Osteoblast (primary cell): ENCODE measurements at places on chromosomes 5 and 9. TPM values are rescaled to one million over a fixed set of nuclear protein-coding genes. Genes with fewer than 3 reads are reported as not detected.

GRCh38 chr5:96601715-96602244 lies 60.4 kb upstream of the CAST start:
- peak; percentile 78 for DNase-seq

DNA sequence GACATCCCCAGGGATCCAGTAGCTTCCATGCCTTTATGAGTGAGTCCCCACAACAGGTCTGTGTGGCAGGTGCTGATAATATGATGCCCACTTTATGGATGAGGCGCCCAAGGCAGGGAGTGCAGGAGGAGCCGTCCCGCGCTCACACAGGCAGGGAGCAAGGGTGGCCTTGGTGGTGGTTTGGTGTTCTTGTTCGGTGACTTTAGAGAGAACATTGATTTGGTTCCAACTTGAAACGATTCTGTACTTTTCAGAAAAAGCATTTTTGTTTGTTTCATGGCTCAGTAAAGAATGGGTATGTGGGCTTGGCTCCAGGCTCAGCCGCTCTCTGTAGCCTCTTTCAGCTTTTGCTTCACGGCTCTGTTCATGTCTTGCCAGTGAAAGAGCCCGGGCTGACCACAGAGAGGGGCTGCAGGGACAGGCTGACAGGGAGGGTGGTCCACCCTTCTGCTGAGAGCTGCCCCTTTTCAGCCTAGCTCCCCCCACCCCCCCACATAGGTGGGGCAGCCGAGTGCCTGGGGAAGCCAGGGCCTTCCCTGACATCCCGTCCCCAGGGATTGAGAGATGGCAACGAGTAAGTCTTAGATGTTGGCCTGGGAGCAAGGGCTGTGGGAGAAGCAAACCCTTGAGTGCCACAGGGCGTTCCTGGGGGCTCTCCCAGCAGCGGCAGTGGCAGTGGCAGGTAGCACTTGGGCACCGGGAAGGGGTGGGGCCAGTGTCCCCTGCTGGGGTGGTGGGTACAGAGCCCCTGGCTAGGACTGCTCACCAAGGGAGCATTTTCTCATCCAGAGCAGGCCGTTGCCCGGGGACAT lies 28.0 kb downstream of the NCS1 start:
- DNase-seq, result no peak

GRCh38 chr5:95801961-95802360 lies 20.6 kb downstream of the GLRX start:
- no peak for DNase-seq

DNA sequence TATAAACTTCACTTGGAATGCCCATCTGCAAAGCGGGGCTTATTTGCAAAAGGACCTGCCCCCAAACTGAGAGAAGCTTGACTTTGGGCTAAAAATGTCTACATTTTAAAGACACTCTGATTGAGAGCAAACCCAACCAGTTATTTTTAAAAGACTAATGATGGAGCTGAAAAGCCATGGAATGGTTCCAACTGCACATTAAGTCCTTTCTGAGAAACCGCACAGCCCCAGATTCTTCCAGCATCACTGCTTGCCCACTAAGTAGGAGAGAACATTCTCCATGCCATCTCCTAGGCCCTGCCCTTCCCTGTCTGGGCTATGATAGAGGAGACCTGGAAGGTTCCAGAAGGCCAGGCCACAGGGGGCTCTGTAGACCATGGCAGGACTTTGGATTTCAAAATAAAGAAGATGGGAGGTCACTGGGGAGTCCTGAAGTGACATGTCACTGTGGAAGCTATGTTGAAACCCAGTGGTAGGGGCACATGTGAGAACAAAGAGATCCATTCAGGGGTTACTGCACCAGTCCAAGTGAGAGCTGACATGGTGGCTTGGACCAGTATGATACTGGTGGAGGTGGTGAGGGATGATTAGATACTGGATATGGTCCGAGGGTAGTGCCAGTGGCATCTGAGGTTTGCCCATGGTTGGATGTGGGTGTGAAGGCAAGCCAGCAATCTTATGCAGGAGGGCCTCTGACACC lies 179.2 kb downstream of the DAB2IP start:
- no peak for DNase-seq

GRCh38 chr5:79236970-79237739 lies 1.2 kb downstream of the JMY start:
- peak; percentile 95 for DNase-seq

GRCh38 chr5:161481922-161482321 lies 64.6 kb downstream of the GABRB2 start:
- DNase-seq, result no peak

DNA sequence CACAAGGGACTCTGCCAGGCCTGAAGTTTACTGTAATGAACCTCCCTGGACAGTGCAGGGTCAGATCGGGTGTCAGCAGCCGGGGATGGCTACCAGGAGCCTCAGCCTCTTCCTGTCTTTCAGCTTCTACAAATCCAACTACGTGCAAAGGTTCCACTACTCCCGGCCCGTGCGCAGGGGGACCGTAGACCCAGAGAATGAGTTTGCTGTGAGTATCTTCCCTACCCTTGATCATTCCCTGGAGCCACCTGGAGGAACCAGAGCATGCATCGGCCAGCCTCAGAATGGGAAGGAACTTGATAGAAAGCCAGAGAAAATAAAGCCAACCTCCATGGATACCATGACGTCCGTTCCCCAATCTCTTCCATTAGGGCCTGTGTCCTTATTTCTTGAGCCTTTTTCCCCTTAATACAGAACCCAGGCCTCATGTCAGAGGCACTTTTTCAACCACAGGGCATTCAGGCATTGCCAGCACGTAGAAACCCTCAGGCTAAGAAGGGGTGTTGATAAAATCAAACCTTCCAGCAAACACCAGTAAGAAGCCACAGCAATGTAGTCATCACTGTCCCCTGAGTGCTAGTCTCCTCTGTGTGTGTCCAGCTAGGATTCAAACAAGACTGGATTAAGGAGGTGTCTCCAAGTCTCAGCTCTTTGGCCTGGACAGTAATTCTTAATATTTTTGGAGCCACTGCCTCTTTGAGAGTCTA lies 49.0 kb upstream of the FOXI1 start:
- no peak for DNase-seq

- peak; percentile 93 for DNase-seq
Measured at GRCh38 chr5:149961957-149962409, 1.4 kb downstream of the SLC26A2 start.

DNA sequence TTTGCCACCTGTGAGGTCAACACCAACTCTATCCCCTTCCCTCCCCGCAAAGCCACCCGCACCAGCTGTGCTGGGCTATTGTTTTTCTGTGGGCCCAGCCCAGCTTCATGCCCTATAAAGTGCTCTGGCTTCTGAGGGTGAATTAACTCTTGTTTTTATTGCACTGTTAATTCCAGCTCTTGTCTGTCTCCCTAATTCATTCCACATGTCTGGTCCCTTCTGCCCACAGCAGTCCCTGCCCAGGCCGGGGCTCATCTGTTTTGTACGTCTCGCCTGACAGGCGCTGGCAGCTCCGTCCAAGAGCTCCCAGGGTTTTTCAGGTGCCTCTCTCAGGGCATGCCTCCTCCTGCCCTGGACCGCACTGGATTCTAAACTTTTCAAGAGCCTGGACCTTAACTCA lies 118.9 kb downstream of the PDZD2 start:
- DNase-seq, result no peak

- DNase-seq, result no peak
Measured at GRCh38 chr5:175629793-175630192, 28.1 kb upstream of the HRH2 start.

DNA sequence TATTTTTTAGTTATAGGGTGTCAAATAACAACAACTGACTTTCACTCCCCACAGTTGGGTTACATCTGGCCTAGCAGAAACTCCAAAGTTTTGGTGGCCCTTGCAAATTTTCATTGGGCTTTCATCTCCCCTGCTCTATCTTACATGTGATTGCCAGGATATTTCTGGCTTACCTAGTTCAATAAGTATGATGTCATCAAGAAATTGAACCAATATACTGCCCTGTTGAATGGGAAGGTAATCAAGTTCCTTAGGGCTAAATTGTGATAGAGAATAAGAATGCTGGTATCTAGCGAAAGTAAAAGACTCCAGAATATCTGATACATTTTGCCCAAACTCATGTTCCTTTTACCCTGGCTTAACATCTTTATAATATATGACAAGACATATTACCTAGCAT lies 17.0 kb upstream of the ICE1 start:
- DNase-seq, result no peak

- DNase-seq, result no peak
Measured at GRCh38 chr5:59003124-59003523, 420.2 kb downstream of the RAB3C start.

DNA sequence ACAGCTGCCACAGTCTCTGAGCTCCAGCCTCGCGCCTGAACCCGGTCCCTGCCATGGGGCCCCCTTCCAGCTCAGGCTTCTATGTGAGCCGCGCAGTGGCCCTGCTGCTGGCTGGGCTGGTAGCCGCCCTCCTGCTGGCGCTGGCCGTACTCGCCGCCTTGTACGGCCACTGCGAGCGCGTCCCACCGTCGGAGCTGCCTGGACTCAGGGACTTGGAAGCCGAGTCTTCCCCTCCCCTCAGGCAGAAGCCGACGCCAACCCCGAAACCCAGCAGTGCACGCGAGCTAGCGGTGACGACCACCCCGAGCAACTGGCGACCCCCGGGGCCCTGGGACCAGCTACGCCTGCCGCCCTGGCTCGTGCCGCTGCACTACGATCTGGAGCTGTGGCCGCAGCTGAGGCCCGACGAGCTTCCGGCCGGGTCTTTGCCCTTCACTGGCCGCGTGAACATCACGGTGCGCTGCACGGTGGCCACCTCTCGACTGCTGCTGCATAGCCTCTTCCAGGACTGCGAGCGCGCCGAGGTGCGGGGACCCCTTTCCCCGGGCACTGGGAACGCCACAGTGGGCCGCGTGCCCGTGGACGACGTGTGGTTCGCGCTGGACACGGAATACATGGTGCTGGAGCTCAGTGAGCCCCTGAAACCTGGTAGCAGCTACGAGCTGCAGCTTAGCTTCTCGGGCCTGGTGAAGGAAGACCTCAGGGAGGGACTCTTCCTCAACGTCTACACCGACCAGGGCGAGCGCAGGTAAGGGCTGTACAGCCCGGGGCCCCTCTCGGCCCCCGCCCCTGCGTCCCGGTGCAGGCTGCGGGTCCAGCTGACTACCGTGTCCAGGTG lies 509 bp downstream of the LVRN start:
- peak; percentile 71 for DNase-seq

GRCh38 chr5:82307451-82307850 lies 29.3 kb upstream of the RPS23 start:
- DNase-seq, result no peak

DNA sequence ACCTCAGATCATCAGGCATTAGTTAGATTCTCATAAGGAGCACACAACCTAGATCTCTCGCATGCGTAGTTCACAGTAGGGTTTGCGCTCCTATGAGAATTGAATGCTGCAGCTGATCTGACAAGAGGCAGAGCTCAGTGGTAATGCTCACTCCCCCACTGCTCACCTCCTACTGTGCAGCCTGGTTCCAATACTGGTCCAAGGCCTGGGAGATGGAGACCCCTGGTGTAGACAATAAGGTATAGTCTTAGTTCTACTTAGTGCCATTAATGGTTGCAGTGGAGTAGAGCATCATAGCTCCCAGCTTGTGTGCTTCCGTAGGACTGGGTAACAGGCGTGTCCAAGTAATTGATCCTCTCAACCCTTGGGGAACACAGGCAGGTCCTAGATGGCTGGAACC lies 70.4 kb upstream of the ANKRD55 start:
- DNase-seq, result no peak

DNA sequence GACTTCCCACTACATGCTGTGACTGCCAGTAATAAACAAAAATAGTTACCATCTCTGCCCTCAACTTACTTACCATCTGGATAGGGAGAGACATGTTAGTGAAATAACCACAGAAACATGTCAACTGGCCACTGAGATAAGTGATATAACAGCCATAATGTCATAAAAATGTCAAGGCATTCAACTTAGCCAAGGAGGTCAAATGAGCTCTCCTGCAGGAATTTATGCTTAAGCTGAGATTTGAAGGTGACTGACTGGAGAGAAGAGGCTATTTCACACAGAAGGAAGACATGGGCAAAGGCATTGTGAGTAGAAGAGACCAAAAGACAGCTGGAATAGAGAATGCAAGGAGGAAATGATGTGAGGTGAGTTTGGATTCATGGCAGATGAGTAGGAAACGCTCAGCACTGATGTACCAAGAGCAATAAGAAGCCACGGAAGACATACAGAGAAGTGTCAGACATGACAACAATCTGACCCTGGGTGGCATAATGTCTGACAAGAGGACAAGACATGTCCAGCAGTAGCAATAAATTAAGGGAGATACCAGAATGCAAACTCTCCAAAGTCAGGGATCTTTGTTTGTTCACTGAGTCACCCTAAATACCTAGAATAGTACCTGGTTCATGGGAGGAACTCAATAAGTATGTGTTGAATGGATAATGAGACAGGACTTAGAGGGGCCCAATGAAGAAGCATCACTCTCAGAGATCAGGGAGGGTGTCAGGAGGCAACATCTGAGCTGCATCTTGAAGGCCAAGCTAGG lies 318.8 kb downstream of the ACTL7B start:
- DNase-seq, result no peak

- DNase-seq, result peak; percentile 97
Measured at GRCh38 chr5:139458580-139459407, 3.7 kb downstream of the ECSCR start.

- DNase-seq, result no peak
Measured at GRCh38 chr5:142474431-142475094, 149.7 kb upstream of the SPRY4 start.

DNA sequence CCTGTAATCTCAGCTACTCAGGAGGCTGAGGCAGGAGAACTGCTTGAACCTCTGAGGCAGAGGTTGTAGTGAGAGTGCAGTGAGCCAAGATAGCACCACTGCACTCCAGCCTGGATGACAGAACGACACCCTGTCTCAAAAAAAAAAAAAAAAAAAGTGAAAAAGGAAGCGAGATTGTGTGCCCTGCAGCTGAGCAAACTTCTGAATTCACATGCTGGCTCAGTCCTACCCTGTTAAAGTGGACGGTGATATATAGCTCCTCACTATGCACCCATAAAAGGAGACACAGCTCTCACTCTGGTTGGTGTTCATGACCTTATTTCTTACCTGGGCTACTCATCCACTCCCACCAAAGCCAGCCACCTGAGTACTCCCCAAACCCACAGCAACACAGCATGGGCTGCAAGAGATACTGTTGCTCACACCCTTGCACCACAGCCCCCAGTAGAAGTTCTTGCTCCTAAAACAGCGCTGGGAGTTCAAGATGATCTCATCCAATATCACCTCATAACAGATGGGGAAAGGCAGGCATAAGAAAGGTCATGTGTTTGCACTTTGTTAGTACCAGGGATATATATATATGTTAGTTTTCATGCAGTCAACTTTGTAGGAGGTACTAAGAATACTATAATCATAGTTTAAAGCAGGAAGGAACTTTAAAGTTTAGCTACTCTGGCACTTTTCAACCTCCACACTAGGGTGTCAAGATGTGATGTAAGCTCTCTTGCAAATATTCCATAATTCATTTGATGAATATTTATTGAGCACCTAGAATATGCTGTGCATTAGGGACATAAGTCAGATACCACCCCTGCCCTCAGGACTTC lies 4.0 kb downstream of the TTLL11 start:
- DNase-seq, result no peak

The RELL2 gene
- total RNA-seq, result 4.4 and 5.1 TPM in 2 replicates

The MSH3 gene
- 20.6 and 21.7 TPM in 2 replicates for total RNA-seq

The ZNF366 gene
- not detected in 2 replicates for total RNA-seq

The SHISAL2B gene
- total RNA-seq, result not detected in 2 replicates

The RASEF gene
- total RNA-seq, result 1.4 and 2.1 TPM in 2 replicates

The ADAMTS6 gene
- 135 and 150 TPM in 2 replicates for total RNA-seq

The ADGRV1 gene
- under 0.01 TPM in 1 of 2 replicates, not detected in the other for total RNA-seq

The FBP1 gene
- total RNA-seq, result 0.72 TPM in 1 of 2 replicates, not detected in the other

The INPP5E gene
- 7.4 and 8.3 TPM in 2 replicates for total RNA-seq
